ENCODE measurements at places on chromosomes 5 and 9.

GRCh38 chr5:97388794-97389193 is 205.7 kb upstream of the RIOK2 start:
- DNase-seq = no peak

DNA sequence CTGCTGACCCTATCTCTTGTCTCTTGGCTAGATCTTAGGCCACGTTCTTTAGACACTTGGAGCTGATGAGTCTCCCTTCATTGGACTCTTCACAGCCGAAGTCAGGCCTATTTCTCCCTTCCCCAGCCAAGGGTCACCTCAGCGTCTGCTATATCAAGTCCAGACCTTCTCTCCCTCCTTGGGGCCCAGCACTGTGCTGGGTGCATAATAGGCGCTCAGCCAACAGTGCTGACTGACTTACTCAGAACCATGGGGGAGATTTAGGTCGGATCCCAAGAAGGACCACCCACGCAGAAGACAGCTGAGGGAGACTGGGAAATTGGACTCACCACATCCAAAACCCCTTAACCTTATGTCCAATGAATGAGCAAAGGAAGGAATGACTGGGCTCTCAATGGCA is 5.6 kb upstream of the AMBP start:
- DNase-seq = no peak

DNA sequence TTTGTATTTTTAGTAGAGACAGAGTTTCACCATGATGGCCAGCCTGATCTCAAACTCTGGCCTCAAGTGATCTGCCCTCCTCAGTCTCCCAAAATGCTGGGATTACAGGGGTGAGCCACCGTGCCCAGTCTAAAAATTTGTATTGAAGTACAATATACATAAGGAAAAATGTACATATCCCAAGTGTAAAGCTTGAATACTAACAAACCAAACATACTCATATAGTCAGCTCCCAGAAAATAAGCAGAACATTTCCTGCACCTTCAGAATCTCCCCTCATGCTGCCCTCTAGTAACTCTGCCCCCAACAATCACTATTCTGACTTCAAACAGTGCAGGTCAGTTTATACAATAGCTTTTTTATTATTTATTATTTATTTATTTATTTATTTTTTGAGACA is 1.6 kb upstream of the NOL6 start:
- DNase-seq = no peak

DNA sequence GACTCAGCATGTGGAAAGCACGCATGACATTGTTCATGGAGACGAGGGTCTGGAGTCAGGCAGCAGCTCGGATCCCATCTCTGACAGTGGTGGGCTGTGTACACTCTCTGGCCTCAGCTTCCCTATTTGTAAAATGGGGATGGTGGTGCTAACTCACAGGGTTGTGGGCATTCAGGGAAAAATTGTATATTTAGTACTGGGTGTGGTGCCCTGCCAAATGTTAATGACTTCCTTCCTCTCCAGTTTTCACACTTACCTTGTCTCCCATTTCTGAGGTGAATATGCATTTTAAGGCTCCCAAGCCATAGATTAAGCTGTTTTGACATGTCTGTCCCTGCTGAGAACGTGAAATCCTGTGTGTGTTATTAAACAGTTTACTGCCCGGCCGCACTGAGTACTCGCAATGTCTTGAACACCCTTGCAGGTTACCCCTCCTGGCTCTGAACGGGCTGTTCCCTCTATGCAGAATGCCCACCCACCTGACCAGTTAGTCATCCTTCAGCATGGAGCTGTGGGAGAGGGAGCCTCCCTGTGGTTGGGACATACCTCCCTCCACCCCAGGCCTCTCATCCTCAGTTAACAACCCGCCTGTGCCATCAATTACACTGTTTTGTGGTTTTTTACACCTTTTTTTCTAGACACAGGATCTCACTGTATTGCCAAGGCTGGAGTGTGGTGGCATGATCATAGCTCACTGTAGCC is 25.8 kb downstream of the TJP2 start:
- DNase-seq = no peak

- no peak for DNase-seq
These were observed 14.2 kb downstream of the AP3S1 start for GRCh38 chr5:115855959-115856358.

DNA sequence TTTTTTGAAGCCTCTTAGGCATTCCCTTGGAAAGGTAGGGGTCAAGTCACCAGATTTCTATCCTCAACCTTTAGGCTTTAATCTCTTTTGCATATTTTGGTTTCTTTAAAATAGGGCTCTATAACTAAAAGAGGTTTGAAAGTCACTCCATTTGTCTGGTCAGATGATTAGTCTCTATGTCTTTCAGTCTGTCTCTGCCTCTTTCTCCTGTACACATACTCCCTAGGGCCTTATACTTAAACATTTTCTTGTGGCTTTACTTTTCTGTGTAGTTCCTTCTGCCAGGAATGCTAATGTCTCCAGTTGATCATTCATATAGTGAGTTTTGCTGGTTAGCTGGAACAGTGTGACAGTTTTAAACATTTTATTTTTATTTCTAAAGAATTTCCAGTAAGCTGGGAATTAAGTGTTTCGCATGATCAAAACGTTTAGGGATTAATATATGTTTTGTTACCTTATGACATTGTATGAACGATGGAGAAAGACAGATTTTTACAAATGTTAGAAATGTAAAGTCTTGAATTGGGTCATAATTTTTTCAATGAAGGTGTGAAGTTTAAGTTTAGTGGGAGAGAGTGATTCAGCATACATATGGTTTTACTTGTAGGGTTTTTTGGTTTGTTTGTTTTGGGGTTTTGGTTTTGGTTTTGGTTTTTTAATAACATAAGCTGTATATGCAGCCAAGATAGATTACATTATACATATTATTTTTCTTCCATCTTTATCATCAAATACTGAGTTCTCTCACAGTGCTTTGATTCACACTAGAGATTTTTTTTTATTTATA is 90.6 kb downstream of the ZCCHC7 start:
- no peak for DNase-seq

GRCh38 chr5:169417676-169418075 is 116.7 kb upstream of the SLIT3 start:
- no peak for DNase-seq

GRCh38 chr5:87243161-87243844 is 24.4 kb upstream of the RASA1 start:
- DNase-seq = no peak

- DNase-seq = no peak
These were observed 256.0 kb downstream of the TMEM167A start for GRCh38 chr5:82820961-82821845.

DNA sequence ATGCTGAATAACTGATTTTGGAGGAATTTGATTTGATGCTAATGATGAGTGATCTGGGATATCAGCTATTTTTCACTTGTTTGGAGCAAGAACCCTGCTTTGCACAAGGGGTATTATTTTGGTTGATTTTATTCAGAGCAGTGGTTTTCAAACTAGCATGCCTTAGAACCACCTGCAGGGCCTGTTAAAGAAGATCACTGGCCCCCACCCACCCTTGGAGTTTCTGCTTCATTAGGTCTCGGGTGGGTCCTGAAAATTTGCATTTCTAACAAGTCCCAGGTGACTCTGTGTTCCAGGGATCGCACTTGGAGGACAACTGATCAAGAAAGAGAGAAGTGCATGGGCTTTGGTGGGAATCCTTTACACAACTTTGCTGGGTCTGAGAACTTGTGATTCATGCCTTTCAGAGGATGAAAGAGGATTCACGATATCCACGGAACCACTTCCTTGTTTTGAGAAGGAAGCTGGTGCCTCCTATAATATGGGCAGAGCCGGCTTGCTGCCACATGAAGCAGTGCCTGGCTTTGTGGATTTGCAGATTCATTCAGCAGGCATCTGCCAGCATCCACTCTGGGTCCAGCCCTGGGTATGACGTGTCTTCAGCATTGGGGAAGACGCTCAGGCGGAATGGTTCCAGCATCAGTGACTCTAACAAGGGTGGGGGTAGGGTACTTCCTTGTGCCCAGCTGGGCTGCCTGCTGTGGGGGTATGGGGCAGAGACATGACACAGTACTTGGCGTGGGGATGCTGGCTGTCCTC is 106.6 kb upstream of the PITX1 start:
- no peak for DNase-seq

DNA sequence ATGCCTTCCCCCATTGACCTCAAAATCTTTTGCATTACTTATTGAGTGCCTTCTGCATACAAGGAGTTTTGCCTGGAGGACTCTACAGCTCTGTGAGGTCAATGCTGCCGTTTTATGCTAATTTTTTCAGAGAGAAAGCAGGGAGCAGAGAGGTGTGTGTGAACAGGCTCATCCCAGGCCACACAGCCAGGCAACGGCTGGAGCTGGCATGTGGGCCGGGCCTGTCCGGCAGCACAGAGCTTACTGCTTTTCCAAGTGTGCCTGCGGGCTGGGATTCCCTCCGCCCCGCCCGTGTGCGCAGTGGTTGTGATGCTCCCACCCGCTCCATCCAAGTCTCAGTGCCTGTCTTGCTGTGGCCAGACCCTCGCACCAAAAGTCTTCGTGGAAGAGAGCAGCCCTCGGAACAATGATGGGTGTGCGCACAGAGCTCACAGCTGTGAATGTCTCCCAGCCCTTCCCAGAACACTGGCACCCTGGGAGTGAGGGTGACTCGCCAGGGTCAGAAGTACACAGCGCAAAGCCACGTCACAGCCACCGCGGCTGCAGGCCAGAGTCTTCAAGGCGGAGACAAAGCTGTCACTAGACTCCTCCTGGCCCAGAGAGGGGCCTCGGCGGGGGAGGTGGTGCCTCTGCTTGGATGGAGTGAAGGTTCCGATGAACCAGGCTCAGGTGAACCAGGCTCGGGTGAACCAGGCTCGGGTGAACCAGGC is 82.8 kb downstream of the COL5A1 start:
- DNase-seq = no peak

DNA sequence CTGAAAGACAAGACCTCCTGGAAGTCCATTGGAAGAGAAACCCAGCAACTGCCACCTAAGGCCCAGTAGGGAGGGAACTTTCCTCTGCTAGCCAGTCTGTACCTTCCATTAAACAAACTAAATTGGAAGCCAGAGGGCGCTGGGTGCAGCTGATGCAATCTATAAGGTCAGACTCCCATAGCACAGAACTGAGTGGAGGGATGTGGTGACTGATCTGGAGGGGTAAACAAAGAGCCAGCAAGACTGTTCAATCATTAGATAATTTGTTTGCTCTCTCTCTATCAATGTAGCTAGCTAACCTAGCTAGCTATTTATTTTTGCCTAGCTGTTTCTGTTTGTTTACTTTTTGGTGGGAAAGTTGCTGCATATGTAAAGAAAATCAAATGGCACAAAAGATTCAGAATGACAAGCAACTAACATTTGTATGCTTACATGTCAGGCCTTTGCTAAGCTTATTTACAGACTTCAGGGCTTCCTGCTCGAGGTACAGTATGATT is 291.8 kb upstream of the DAB2 start:
- DNase-seq = no peak

GRCh38 chr9:34929506-34930102 is 28.5 kb upstream of the PHF24 start:
- peak; percentile 7 for DNase-seq

DNA sequence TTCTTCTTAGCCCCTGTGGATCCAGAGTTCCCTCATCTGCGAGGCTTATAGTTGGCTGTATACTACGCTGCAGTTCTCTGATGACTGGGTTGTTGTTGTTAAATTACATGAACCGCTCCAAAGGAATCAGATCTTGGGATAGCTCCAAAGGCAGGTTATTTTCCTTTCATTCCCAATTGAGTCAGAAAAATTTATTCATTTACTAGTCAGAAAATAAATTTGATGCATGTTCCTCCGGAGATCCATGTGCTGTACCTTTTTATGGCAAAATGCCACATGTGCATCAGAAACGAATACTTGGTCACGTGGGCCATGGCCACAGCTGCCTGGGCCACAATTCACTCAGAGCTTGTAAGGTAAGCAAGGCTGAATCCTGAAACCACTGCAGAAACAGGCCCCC is 304.0 kb downstream of the NR2F1-AS1 start:
- no peak for DNase-seq

DNA sequence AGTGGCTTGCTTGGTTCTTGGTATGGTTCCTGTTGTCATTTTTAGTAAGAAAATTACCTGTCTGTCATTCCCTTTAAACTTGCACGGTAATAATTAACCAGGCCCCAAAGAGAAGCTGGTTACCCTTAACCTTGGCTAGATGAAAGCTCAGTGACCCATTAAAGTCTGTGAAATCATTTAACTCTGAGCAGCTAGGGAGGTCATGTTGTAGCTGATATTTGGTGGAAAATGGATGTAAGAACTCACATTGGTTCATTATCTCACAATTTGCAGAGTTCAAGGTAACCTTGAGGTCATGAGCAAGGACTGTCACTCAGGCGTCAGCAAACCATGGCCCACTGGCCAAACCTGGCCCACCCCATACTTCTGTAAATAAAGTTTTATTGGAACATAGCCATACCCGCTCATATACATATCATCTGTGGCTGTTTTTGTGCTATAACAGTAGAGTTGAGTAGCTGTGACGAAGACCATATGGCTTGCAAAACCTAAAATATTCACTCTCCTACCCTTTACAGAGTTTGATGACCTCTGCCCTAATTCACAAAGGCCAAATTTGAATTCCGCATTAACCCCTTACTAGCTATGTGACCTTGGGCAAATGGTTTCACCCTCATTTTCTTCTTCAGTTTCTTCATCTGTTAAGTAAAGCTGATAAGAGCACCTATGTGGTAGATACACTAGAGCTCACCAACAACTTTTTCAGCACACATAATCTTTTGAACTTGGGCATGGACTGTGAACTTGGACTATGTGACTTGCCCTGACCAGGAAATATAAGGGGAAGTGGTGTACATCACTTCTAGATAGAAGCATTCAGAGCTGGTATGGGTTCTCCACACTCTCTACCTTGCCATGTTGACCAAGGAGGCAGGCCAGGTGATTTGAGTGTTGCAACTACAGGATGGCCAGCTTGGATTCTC is 61.5 kb upstream of the CPEB4 start:
- no peak for DNase-seq

GRCh38 chr5:142106061-142106460 is 2.5 kb upstream of the NDFIP1 start:
- DNase-seq = no peak

DNA sequence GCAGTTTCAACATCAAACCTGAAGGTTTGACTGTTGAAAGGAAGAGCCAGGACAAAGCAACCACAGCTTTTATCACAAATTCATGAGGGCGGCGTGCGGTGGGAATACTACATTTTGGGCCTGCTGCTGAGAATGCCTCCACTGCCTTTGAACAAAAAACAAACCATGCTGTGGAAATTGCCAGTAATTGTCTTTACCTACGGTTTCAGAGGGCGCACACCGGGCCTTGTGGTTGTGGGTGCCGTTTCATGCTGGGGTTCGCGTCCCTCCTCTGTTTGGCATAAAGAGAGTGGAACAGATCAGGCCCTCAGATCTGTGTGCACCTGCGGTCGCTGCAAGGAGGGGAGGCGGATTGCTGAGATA is 27.6 kb upstream of the TCF7 start:
- DNase-seq = no peak

DNA sequence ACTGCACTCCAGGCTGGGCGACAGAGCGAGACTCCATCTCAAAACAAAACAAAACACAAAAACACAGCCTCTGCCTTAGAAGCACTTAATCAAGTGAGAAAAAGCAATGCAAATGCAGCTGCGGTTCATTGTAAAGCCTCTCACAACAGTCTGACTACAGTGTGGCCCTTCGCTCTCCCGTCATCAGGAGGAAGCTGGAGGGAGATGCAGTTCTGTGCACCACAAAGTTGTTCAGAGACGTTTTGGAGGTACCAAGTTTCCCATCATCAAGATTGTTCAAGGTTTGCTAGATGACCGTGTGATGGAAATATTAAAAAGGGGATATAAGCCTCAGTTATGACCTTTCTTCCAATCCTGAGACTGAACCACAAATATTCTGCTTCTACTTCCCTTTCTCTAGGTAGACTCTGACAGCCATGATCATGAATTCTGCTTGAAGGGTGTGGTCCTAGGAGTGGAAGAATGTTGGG is 40.9 kb downstream of the SEC61B start:
- no peak for DNase-seq

- no peak for DNase-seq
These were observed 127.7 kb upstream of the BASP1 start for GRCh38 chr5:17089690-17090089.

All from left renal cortex interstitium (tissue), 4 donors.